ENCODE measurements at places on chromosomes 13 and 19. TPM values are rescaled to one million over a fixed set of nuclear protein-coding genes. Genes with fewer than 3 reads are reported as not detected.
A peak's percentile ranks its signal among the peaks of the same experiment; 100 is the strongest.

DNA sequence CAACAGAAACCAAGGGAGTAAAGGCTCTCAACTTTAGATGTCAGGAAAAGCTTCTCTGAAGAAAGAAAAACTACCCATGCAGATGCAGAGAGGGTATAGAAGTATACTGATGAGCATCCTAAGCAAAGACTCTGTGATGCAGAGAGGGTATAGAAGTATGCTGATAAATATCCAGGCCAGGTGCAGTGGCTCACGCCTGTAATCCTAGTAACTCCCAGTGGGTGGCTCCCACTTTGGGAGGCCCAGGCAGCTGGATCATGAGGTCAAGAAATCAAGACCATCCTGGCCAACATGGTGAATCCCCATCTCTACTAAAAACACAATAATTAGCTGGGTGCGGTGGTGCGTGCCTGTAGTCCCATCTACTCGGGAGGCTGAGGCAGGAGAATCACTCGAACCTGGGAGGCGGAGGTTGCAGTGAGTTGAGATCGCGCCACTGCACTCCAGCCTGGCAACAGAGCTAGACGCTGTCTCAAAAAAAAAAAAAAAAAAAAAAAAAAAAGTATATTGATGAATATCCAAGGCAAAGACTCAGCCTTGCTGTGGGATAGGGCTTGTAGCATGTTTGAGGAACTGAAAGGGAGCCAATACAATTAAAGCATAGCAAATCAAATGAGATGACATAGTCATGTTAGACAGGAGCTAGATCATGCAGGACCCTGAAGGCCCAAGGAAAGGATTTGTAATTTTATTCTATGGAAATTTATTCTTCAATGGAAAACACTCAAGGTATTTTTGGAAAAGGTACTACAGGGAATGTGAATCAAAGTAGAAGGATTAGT lies 14.9 kb downstream of the UBL3 start:
- no peaks in the 10 kb centered on the region for H3K27me3 ChIP-seq
- no peak overlapping the region for H3K27ac ChIP-seq
- H3K36me3 ChIP-seq = no peaks in the 10 kb centered on the region
- DNase-seq = no peak
- H3K4me3 ChIP-seq = no peak overlapping the region

DNA sequence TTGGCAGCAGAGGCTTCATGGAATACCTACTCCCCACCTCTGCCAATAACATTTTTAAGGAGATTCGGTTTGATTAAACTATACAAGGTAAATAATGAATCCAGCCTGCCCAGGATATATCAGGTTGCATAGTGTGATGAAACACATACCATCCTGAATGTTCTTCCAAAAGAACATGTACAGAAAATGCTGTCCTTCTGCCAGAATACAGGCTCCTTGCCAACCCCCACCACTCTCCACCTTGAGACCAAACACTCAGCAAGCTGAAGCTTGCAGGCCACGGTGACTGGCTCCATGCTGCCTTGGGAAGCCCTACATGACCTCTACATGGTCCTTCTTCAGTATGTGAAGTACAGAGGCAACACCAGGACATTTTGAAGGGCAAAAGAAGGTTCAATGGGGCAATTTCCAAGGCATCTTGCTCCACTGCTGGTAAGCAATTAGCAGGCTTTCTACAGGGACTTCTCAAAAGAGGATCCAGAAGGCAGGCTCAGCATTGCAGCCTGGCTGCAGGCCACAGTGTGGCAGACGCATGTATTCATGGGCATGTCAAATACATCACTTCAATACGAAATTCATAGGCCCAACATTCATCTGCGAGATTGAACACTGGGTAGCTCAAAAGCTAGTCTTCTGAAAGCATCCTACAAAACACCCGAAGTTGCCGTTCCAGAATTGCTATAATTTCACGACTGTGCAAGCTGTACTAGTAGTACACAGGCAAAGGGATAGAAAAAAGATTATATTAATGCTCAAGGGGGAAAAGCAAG lies 62.4 kb upstream of the SERP2 start:
- peak overlapping the region; percentile 14 for H3K27ac ChIP-seq
- H3K4me1 ChIP-seq = peaks cover 11% of the 10 kb centered on the region
- H3K4me3 ChIP-seq = no peak overlapping the region

- H3K4me1 ChIP-seq = no peaks in the 10 kb centered on the region
- no peaks in the 10 kb centered on the region for H3K36me3 ChIP-seq
- no peak overlapping the region for H3K4me3 ChIP-seq
- H3K27ac ChIP-seq = no peak overlapping the region
- H3K27me3 ChIP-seq = no peaks in the 10 kb centered on the region
Observed at GRCh38 chr13:65841156-65841555, 1389.0 kb downstream of the PCDH9 start.

GRCh38 chr19:42292042-42292960 lies 9.6 kb upstream of the PRR19 start:
- no peak overlapping the region for H3K27ac ChIP-seq
- DNase-seq = no peak
- no peaks in the 10 kb centered on the region for H3K4me1 ChIP-seq
- H3K36me3 ChIP-seq = peaks cover 65% of the 10 kb centered on the region

Gene ITGBL1
- total RNA-seq = 4.3 TPM

Gene C19orf85
- not detected for total RNA-seq

Gene CCNE1
- 3.2 TPM for total RNA-seq

DNA sequence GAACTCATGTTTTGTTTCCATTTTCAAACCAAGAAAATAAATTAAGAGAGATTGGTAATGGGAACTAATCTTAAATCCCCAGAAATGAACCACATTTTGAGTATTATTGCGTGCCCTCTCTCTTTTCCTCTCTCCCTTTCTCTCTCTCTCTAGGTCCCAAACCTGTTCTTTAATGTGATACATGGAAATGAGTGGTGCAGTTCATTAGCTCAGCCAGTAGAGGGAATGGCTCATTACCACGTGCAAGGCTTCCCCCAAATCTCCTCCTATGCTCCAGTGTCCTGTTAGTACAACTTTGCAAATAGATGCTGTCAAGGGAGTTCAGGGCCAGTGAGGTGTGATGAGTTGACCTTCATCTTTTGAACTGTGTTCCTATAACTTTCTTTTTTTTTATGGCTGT lies 178.4 kb downstream of the FGF9 start:
- no peak overlapping the region for H3K27ac ChIP-seq
- no peaks in the 10 kb centered on the region for H3K36me3 ChIP-seq
- no peak for DNase-seq
- no peaks in the 10 kb centered on the region for H3K4me1 ChIP-seq

DNA sequence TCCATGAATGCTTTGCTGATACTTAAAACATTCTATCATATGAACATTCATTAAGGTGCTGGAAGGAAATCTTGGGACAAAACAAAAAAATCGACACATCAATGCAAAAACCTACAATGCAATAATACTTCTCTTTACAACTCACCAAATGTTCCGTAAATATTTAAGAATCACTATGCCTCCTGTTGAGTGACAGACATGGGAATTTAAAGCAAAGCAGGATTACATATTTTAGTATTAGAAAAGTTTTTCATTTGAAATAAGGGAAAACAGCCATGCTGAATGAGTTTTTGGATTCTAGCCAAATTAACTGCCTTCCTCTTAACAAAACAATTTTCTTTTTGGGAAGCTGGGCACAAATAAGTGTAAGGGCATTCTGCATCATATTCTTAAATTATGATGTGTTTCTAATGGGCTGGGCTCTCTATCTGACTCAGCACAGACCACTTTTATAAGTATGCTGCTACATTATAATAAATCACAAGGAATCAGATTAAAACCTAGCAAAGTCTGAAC lies 93.7 kb downstream of the RBM26 start:
- H3K27ac ChIP-seq = no peak overlapping the region
- H3K36me3 ChIP-seq = no peaks in the 10 kb centered on the region
- H3K27me3 ChIP-seq = no peaks in the 10 kb centered on the region
- no peak overlapping the region for H3K4me3 ChIP-seq
- peaks cover 9% of the 10 kb centered on the region for H3K4me1 ChIP-seq
